ENCODE measurements at places on chromosomes 12 and 14.

GRCh38 chr14:41972531-41972930, 365.9 kb downstream of the LRFN5 start:
- no peak for DNase-seq

DNA sequence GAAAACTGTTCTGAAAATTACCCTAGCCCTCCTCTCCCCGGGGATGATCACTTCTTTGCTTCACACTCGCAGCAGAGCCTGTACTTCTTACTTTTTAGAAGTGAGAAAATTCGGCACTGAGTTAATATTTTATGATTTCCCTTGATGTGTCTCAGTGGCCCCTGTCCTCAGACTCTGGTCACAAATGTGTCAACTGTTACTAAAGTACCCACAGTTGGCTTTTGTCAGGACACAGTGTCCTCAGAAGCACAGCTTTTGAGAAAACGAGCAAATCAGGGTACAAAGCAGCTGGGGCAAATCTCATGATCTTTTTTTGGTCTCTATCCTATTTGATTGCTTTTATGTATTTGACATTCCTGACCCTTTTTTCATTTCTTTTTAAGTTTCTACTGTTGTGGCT, 142.5 kb downstream of the SYNE2 start:
- DNase-seq, result no peak

DNA sequence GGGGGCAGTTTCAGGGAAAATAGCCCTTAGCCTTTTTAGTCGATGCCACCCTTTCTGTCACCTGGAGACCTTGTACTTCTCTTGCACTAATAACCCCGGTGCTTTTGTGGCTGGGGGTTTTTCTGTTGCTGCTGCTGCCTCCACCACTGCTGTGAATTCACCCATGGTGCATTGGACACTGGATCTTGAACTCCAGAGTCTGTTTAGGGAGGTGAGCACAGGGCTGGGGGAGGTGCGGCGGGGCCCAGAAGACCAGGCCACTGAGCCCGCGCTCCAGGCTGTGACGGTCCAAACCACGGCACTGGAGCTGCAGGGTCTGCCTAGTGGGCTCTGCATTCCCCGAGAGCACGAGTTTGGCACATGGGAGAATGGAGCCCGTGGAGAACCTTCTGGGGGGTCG, 100.6 kb downstream of the NINJ2 start:
- DNase-seq, result no peak

DNA sequence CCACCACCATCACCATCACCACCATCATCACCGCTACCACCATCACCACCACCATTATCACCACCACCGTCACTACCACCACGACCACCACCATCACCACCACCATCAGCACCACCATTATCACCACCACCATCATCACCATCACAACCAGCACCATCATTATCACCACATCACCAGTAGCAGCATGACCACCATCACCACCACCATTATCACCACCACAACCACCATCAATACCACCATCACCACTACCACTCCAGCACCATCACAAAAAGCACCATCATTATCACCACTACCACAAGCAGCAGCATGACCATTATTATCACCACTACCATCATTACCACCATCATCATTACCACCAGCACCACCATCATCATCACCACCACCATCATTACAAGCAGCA, 62.1 kb downstream of the MVK start:
- no peak for DNase-seq

DNA sequence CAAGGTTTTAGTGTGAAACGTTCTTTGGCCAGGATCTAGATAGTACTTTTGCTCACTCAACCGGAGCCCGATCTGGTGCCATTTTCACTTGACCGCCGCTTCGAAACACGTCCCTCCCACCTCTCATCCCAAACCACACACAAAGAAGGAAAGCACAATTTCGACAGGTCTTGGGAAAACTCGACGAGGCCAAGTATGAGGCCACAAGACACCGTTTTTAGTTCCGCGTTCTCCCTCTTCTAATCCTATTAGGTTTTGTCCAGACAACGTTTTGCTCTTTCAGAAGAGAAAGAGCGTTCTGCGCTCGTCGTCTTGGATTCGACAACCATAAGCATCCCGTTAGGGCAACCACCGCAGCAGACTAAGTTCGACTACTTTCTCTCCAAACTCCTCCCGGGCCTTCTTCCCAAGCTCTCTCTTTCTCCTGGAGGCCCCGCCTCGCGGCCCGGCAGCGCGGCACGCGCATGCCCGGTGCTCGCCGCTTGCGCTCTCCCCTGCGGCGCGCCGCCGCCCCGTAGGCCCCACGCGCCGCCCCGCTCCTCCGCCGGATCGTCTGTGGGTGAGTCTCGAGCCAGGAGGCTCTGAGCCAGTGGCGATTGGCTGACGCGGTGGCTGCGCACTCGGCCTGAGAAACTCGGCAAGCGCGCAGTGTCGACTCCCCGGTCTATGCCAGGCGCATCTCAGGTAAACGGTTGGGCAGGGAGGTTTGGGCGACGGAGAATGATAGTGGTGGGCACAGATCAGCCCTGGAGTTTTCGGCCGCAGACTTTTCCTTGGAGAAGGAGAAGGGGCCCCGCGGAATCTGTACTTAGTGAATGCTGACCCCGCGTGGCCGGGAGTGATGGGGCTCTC, at the start of gene MIPOL1:
MIPOL1 (plus strand) TSS at position 517 of the 852 bp plus-strand sequence. CDS start 49,952 bp downstream, outside the sequence.
- DNase-seq, result no peak

- DNase-seq, result no peak
Measured at GRCh38 chr12:90099288-90099687, 390.6 kb upstream of the ATP2B1 start.

DNA sequence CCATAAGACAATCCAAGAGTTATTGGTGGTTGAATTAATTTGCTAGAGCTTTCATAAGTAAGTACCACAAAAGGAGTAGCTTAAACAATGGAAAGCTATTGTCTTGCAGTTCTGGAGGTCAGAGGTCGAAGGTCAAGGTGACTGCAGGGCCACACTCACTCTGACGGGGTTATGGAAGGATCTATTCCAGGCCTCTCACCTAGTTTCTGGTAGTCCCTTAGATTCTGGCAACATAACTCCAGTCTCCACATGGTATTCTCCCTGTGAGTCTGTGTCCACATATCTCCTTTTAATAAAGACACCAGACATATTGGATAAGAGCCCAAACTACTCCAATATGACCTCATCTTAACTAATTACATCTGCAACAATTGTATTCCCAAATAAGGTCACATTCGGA, 273.4 kb downstream of the FOXN3 start:
- no peak for DNase-seq

DNA sequence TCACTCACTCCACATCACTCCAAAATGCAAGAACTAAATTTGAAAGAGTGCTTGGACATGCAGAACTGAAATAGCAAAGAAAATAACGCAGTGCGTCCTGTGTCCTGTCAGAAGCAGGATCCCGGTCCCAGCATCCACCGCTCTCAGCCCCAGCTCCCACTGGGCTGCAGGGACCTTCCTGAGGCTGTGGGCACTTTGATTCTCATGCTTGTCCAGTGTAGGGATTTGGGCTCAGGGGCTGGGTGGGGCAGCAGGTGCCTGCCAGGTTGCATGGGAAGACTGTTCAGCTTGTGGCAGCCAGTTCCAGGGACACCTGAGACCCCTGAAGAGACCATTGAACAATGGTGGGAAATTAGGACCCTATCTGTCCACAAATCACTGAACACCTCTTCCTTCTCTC, 140.0 kb upstream of the FKBP4 start:
- no peak for DNase-seq

GRCh38 chr14:100282766-100283419, 23.4 kb downstream of the SLC25A29 start:
- DNase-seq, result no peak

DNA sequence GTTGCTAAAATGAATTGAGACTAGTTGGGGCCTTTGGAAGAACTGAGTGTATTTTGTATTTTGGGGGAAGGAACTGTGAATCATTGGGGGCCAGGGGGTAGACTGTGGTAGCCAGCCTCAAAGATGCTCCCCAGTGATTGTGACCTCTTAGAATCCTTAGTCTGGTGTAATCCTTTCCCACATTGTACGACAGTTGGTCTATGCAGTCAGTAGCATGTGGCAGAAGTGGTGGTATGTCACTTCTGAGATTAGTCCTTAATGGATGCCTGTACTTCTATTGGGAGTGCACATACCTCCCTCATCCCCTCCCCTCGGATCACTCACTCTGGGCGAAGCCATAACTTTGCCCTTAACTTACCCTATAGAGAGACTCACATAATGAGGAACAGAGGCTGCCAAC, 48.0 kb downstream of the USP15 start:
- DNase-seq, result no peak

DNA sequence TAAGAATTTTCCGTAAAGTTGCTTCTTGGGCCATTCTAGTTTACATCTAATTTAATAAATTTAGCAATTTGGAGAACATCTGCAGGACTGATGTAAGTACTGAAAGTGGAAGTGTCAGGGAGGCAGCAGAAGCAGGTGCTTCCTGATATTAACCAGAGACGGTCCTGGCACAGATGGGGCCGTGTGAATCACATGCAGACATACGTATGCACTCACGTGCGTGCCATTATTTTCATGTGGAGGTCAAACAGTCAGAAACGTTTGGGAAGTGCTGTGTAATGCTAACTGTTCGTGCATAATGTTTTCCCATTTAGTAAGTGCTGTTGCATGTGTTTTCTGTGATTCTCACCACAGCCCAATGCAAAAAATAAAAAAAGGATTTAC, 87.8 kb upstream of the DYNC1H1 start:
- peak; percentile 76 for DNase-seq

GRCh38 chr12:118356809-118357256, 15.9 kb downstream of the TAOK3 start:
- no peak for DNase-seq

- no peak for DNase-seq
Measured at GRCh38 chr14:65132855-65133254, 30.5 kb upstream of the MAX start.

DNA sequence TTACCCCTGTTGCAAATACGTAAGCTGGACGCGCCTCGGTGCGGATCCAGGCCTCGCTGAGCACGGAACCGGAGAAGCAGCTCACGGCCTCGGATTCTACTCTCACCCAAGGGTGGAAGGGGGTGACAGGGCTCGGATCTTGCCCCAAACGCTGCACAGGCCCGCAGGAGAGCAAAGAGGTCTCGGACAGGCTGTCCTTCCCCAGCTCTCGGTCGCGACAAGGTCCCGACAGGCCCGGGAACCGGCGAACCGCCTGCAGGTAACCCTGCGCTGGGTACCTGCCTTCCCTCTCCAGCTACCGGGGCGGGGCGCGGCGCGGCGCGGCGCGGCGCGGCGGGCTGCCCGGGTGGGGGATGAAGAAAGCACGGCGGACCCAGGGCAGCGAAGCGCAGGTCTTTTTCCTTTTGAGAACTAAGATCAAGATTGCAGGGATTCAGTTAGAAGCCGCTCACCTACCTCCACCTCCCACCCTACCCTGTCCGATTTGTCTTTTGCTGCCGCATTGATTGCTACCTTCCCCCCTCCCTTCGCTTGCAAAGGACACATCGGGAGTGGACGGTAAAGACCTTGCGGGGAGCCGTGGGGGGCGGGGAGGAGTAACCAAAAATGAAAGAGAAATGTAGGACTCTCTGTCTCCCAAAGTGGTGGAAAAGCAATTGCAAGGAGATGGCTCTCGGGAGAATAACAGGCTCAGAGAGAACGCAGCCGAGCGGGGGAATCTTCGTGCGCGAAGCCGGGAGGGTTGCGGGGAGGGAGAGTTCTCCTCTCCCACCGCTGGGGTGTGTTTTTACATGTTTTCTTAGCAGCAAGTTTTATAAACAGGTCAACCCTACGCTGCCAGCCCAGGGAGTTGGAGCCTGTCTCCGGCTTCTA, 8.4 kb upstream of the TBX3 start:
- no peak for DNase-seq

DNA sequence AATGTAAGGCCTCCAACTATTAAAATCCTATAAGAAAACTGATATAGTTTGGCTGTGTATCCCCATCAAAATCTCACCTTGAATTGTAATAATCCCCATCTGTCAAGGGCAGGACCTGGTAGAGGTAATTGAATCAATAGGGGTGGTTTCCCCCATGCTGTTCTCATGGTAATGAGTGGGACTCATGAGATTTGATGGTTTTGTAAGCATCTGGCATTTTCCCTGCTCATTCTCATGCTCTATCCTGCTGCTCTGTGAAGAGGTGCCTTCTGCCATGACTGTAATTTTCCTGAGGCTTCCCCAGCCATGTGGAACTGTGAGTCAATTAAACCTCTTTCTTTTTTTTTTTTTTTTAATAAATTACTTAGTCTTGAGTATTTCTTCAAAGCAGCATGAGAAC, 31.9 kb downstream of the TSPAN19 start:
- no peak for DNase-seq

- no peak for DNase-seq
Measured at GRCh38 chr14:93548102-93548843, 117.5 kb downstream of the UNC79 start.

GRCh38 chr12:120774169-120774916, 48.7 kb downstream of the ACADS start:
- no peak for DNase-seq

DNA sequence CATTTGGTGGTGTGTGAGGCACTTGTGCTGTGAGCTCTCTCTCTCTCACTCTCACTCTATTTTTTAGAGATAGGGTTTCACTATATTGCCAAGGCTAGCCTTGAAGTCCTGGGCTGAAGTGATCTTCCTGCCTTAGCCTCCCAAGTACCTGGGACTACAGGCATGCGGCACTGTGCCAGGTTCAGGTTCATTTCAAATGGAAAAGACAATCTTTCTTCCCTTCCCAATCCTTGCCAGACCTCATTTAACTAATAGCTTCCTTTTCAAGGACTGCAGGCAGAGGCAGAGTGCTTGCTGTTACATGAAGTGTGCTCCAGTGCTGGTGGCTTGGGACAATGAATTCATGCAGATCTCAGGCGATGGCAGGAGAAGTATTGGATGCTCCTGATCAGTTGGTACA, 73.2 kb upstream of the BICD1 start:
- no peak for DNase-seq

GRCh38 chr12:131042834-131043245, 89.1 kb downstream of the ADGRD1 start:
- DNase-seq, result no peak

GRCh38 chr12:89206390-89206789, 145.9 kb downstream of the DUSP6 start:
- DNase-seq, result no peak

GRCh38 chr12:63995512-63995911, 151.0 kb downstream of the SRGAP1 start:
- no peak for DNase-seq

All from CD4-positive, alpha-beta T cell treated with Interleukin-6 for 4 hours (primary cell).